Naive B cell (primary cell): ENCODE measurements at places on chromosomes 2 and 18.

DNA sequence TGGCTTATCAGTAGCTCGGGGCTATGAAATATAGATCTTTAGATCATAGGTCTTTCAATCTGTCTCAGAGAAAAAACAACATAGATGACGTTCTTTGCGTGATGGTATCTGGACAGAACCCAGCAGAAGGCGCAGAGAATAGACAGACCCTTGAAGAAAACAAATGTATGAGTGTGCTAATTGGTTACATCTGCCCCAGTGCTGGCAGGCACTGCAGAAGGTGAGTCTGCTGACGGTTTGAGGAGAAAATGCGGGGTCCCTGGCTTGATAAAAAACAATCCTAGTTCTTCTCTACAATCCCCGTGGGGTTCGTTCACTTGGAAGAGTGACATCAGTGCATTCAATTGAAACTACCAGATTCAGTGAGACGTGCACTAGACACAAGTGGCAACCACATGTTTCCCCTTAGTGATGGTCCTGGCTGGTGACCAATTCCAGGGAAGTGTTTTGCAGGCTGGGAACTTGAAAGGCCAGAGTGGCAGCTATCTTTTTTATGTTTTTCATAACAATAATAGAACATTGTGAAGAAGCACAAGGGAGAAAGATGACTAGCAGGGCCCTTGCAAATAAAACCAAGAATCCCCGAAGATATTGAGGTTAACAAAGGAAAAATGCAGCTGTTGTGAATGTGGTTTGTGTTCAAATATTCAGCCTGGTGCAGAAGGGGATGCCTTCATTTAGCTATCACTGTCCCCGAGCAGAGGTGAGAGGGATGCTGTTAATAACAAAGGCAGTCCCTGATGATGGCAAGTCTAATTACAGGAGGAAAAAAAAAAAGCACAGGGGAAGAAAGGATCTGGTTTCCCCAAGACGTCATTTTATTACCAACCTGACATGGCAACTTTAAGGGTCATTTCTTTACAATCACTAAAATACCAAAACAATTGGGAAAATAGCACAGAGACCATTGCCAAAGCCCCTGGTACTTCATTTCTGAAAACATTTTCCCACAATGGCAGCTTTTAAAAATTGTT, 337.6 kb upstream of the FIGN start:
- no peak for DNase-seq

GRCh38 chr2:17975401-17975800, 96.9 kb downstream of the KCNS3 start:
- no peak for DNase-seq

- DNase-seq = no peak
Observed at GRCh38 chr2:129922571-129923264, 56.7 kb upstream of the RAB6C start.

- peak; percentile 47 for DNase-seq
Observed at GRCh38 chr2:190407662-190408537, at the start of gene MFSD6. TSS of gene MFSD6 (plus strand) at chr2:190408355. CDS start at chr2:190436030, 27,675 bp downstream.

- no peak for DNase-seq
Observed at GRCh38 chr2:184463102-184463865, 135.0 kb upstream of the ZNF804A start.

DNA sequence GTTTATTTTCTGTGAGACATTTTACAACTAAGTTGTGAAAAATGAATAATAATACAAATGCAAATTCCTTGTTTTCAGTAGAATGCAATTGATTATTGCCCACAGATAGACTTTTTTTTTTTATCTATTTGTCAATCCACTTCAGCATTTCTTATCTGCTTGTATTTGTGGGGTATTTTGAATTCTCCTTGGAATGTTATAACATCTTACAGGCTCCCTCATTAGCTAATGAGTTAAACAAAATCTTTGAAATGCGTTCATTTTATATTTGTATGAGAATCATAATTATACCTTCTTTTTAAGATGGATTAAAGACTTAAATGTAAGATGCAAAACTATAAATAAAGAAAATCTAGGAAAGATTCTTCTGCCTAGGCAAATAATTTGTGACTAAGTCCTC, 114.2 kb downstream of the CALCRL start:
- no peak for DNase-seq

- DNase-seq = no peak
Observed at GRCh38 chr2:96484091-96484490, 21.1 kb downstream of the NEURL3 start.

GRCh38 chr2:230935130-230935430, 10.0 kb upstream of the GPR55 start:
- no peak for DNase-seq

DNA sequence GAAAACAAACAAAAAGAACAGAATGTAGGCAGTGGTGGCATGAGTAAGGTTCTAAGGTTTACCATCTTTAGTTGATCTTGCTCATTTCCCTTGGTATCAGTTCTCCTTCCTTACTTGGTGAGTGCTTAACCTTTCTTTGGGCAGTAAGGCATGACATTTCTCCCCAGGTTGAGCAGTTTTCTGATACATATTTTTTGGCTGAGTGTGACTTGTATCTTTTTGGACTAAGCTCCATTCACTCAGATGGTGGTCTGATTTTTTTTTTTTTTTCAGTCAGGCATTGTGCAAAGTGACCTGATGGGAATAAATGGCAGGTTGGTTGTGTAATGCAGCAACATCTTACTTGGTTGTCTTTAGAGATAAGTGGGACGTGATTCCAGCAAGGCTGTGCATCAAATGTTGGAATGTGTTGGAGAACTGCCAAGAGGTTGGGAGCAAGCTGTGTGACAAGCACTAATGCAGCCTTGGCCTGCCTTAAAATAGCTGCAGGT, 15.1 kb downstream of the SPTBN1 start:
- no peak for DNase-seq

DNA sequence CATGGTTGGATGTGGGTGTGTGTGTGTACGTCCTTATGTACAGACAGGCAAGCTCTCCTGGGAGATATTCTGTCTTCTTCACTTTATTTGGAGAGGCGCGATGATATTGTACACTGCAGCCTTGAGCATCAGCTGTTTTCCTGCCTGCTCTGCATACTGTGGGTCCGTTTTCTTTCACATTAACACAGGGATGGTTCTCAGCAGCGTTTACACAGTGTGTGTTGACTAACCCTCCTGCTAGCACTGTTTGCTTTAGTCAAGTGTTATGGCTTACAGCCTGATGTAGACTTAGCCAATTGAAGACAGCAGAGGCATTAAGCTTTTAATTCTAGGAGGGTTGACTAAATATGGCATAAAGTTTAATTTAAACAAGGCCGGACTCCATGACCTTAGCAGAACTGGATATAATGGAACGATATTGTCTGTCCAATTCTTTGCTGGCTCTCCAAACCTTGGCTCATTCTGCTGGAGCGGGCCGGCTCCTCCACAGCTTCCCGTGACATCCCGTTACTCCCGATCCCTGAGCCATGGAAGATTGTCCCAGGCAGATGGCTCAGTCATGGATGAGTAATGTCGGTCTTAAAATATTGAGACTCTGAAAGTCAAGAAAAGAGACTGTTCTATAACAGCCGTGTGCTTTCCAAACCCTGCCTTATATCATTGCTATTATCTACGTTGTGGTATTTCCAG, 134.7 kb downstream of the TPGS2 start:
- DNase-seq = no peak

- DNase-seq = no peak
Observed at GRCh38 chr2:175525975-175526374, 344.5 kb upstream of the ATP5MC3 start.

DNA sequence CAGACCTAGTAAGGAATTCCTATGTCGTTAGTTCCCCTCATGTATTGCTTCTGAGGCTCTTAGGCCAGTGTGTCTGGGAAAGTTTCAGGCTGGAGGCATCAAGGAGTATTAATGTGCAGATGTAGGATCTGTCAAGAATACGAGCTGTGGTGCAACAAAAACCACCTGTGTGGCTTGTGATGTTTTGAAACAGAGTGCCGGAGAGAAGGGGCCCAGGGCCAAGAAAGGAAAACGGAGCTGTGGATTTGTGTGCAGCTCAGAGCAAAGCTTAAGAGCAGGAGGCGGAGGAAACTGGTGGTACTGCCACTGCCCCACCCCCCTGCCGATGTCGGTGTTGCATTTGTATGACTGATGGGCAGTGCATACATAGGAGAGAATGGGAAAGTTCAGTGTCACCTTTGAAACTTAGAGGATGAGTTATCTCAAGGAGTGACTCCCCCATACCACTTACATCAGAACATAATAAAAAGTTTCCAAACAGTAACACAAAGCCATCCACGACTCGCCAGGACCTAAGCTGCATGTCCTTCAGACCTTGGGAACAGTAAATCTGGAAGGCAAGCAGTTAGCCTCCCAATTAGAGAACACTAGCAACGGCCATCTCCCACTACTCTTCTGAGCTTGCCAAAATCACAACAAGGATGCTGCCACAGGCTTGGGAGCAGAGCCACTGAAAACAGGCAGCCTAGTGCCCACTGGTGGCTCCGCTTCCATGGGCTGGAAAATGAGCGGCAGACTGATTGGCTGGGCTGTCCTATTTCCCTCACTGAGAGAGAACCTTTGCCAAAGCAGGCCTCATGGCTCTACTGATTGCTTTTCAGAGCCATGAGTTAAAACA, 152.7 kb upstream of the NT5C1B start:
- DNase-seq = no peak

GRCh38 chr2:75751360-75751759, 40.6 kb upstream of the GCFC2 start:
- DNase-seq = no peak

GRCh38 chr2:74418312-74418711, 3.1 kb downstream of the C2orf81 start:
- no peak for DNase-seq

DNA sequence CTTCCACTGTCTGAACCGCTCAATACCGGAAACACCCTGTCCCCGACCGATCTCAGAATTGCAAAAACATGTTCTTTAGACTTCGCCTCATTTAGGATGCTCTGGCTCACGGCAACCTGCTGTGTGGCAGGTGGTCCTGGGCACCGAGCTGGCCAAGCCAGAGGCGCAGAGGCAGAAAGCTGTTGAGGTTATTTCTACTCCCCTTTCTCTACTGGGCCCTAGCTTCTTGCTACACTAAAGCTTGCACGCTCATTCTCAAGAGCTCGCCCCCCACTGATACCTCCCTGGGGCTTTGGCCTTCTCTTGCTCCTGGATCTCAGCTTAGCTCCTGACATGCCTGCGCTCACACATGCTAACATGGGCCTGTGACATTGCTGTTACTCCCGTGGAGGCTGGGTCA, 417.4 kb downstream of the LPIN1 start:
- DNase-seq = no peak

- peak; percentile 22 for DNase-seq
Observed at GRCh38 chr2:38315707-38316333, 61.3 kb downstream of the ATL2 start.

- DNase-seq = no peak
Observed at GRCh38 chr2:223099561-223099960, 47.6 kb downstream of the KCNE4 start.
